ENCODE measurements at places on chromosomes 1 and 21.

GRCh38 chr1:153058826-153059784 lies 1.8 kb upstream of the SPRR2A start:
- DNase-seq, result no peak

DNA sequence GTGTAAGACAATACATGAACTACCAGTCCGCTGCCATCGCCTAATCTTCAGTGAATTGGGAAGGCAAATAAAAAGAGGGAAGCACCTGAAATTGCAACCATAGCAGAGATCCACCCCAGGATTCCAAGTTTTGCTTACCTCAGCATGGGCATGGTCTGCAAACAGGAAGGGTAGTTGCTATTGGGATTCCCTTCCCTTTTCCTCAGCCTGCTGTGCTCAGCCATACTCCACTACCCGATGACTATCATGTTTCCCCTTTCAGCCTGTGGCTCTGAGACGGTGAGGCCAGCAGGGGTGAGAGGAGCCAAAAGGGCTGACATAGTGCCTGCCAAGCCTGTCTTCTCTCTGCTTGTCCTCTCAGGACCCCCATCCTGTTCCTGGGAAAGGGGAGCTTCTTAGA lies 64.2 kb downstream of the GPR137B start:
- no peak for DNase-seq

DNA sequence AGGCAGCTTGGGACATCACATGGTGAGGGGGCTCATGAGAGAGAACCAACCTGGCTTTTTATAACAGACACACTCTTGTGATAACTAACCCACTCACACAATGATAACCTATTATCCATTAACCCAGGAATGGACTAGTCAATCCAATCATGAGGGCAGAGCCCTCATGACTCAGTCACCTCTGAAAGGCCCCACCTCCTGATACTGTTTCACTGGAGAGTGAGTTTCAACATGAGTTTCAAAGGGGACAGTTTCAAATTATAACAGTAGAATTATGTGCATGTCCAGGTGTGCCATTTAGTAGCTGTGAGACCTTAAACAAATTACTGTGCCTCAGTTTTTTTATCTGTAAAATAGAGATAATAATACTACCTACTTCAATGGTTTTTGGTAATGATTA lies 47.6 kb upstream of the PPP2R5A start:
- no peak for DNase-seq

DNA sequence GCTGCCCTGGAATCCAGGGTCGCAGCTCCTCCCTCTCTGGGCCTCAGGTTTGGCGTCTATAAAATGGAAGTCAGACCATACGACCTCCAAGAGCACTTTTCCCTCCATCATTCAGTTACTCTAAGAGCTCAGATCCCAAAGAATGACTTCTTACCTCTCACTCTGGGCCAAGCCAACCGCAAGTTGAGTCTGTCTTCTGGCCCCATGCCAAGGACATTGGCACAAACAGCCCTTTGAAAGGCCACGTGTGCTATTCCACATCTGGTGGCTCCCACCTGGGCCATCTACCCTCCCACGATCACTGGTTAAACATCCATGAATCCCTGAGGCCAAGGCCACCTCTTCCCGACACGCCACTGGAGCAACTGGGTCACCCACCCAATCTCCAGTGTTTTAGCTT lies 12.4 kb downstream of the SLC2A7 start:
- DNase-seq, result no peak

- DNase-seq, result no peak
Observed at GRCh38 chr1:28326984-28327383, 1.9 kb upstream of the MED18 start.

DNA sequence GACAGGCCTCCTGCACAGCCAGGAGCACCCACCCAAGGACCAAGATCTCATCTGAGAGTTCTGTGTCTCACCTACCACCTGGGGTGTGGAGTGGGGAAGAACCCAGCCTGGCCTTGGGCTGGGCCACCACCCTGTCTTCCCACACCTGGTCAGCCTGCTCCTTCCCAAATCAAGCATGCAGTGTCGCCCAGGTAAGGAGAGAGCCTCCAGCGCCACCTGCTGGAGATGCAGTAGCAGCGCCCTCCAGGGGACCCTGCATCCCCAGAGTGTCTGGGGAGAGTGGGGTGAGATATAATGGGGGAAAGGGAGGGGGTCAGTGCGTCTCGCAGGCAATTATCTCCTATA lies 32.3 kb downstream of the KIAA2013 start:
- DNase-seq, result no peak

- DNase-seq, result peak; percentile 65
Observed at GRCh38 chr1:220818421-220819173, 31.9 kb downstream of the MTARC1 start.

- DNase-seq, result no peak
Observed at GRCh38 chr1:15201221-15201620, 45.8 kb upstream of the FHAD1 start.

GRCh38 chr1:83970802-83971201 lies 28.1 kb downstream of the TTLL7 start:
- DNase-seq, result no peak

DNA sequence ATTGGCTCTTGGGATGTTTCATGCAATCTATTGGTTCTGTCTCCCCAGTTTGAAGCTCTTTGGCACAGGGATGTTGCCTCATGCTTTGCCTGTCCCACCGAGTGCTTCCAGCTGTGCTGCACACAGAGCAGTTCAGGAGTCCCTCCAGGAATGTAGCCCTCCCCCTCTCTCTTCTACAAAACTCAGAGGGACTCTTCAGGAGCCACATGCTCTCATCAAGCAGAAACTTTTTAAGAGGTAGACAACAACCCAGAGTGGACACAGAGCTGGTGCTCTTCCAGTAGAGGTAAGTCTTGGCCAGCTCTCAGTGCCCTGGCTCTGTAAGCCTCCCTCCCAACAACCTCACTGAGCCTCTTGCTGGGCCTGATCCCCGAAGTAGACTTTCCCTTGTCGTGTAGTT lies 11.6 kb upstream of the ZNF697 start:
- no peak for DNase-seq

GRCh38 chr1:34694383-34694782 lies 60.5 kb upstream of the GJB5 start:
- DNase-seq, result no peak

DNA sequence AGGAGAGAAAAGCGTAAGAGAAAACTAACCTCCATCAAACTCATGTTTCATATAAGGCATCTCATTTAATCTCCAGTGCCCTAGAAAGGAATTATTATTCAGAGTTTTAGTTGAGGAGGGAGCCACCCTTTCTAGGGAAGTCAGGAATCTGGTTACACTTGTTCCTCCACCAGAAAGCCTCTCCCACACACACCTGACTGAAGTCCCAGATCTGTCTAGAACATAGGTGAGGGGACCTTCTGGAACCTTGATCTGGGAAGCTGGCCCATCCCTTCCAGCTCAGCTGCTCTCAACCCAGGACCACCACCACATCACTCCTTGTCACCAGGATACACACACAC lies 1.9 kb upstream of the DENND2D start:
- no peak for DNase-seq

DNA sequence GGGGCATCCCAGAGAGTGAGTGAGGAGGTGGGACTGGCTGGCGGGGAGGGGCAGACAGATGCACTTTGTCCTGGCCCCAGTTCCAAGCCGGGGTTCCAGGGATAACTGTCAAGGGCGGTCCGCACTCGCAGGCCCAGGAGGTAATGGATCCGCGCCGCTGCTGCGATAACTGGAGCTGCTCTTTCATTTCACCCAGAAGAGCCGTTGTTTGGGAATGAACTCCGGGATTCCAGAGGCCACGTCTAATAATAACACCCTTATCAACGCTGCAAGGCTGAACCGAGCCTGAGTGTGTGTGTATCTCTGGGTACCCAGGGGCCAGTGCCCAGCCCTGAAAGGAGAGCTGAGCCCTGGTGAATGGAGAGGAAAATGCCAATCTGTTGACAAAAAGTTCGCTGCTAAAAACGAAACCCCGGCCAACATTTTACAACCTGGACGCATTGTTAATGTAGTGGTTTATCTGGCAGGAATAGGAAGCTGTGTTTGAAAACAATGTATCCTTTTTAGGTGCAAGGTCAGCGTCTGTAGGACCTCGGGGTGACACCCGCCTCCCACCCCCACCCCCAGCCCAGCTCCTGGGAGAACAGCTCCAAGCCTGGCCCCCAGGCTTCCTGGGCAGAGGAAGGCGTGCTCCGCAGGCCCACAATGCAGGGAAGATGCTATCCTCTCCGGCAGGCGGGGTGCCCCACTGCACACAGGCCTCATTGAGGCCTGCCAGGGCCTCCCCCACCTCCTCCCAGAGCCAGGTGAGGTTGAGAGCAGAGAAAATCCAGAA lies 119.7 kb downstream of the PROX1 start:
- DNase-seq, result no peak

Data from AG09309 (cell line).